Vagina (tissue), 2 donors: ENCODE measurements at places on chromosomes 5 and 9.

GRCh38 chr9:79562749-79563386 lies 8.9 kb upstream of the TLE4 start:
- no peak overlapping the region for H3K27ac ChIP-seq
- H3K27me3 ChIP-seq: no peaks in the 10 kb centered on the region
- H3K4me1 ChIP-seq: no peaks in the 10 kb centered on the region
- DNase-seq: no peak
- H3K36me3 ChIP-seq: no peaks in the 10 kb centered on the region
- no peak overlapping the region for H3K4me3 ChIP-seq

- peaks cover 6% of the 10 kb centered on the region for H3K4me1 ChIP-seq
- no peaks in the 10 kb centered on the region for H3K27me3 ChIP-seq
- no peaks in the 10 kb centered on the region for H3K36me3 ChIP-seq
- DNase-seq: no peak
- no peak overlapping the region for H3K27ac ChIP-seq
- no peak overlapping the region for H3K4me3 ChIP-seq
These were observed 120.1 kb upstream of the LPCAT1 start for GRCh38 chr5:1643651-1644392.

- peak overlapping the region; percentile 100 for H3K27ac ChIP-seq
- no peak for DNase-seq
- H3K4me3 ChIP-seq: no peak overlapping the region
- H3K4me1 ChIP-seq: peaks cover 45% of the 10 kb centered on the region
- no peaks in the 10 kb centered on the region for H3K27me3 ChIP-seq
These were observed 29.4 kb downstream of the IER5L start for GRCh38 chr9:129148463-129149204.

DNA sequence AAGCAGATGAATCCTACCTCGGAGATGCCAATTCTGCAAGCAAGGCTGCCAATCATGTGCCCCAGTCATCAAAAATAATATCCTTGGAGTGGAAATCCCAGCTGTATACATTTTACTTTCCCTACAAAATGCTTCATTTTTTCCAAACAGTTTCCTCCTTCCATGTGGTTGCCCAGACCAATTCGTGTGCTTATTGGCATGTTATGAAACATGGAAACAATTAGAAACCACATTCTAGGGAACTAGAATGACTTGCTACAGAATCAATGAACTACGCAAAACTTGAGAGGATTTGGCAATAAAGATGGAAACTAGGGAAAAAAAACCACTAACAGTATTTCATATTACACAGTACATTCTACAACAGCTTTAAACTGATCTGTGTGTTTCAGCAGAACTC lies 584.5 kb upstream of the DMAC1 start:
- H3K4me3 ChIP-seq: no peak overlapping the region
- DNase-seq: no peak
- H3K27ac ChIP-seq: no peak overlapping the region
- H3K4me1 ChIP-seq: no peaks in the 10 kb centered on the region

DNA sequence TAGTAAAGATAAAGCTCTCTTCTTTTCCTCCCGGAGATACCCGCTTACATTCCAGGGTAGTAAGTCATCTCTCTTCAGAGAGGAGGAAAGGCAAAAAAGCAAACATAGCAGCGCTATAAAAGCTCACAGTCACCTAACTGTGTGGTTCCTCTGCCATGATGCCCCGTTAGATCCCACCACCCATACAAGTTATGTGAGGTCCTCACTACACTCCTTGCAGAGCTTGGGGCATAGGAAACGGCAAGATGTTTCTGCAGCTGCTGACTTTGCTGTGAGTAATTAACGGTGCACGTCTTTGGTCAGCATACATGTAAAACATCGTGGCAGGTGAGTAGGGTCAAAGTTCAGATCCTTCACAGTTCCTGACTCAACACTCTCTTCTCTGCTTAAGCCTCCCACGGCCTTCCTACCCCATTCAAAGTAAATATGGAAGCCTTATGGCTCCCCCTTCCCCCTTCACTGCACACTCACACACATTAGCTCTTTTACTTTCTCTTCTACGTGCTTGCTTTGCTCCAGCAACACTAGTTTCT lies 218.9 kb downstream of the DIRAS2 start:
- no peaks in the 10 kb centered on the region for H3K4me1 ChIP-seq
- H3K36me3 ChIP-seq: no peaks in the 10 kb centered on the region
- no peak for DNase-seq
- no peak overlapping the region for H3K4me3 ChIP-seq
- no peaks in the 10 kb centered on the region for H3K27me3 ChIP-seq
